ENCODE measurements at places on chromosomes 5 and 9.
A peak's percentile ranks its signal among the peaks of the same experiment; 100 is the strongest.

GRCh38 chr5:1497795-1498622 lies 25.8 kb downstream of the LPCAT1 start:
- DNase-seq: no peak

GRCh38 chr5:91898019-91898418 lies 514.9 kb upstream of the ARRDC3 start:
- no peak for DNase-seq

DNA sequence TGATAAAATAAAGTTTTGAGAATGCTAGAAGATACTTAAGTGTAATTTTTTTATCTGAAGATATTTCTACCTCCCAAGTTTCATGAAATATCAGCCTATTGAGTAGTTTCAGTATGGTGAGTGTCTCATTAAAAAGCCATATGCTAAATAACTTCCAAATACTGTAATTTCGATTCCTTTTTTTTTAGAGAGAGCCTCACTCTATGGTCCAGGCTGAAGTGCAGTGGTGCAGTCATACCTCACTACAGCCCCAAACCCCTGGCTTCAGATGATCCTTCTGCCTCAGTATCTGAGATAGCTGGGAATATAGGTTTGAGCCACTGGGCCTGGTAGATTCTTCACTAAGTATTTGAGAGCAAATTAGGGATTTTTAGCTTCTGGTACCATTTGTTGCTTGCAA lies 24.5 kb downstream of the CDC42SE2 start:
- DNase-seq: no peak

- no peak for DNase-seq
Observed at GRCh38 chr5:119273391-119273839, 82.4 kb upstream of the TNFAIP8 start.

- peak; percentile 52 for DNase-seq
Observed at GRCh38 chr5:1185629-1186350, 15.6 kb upstream of the SLC6A19 start.

DNA sequence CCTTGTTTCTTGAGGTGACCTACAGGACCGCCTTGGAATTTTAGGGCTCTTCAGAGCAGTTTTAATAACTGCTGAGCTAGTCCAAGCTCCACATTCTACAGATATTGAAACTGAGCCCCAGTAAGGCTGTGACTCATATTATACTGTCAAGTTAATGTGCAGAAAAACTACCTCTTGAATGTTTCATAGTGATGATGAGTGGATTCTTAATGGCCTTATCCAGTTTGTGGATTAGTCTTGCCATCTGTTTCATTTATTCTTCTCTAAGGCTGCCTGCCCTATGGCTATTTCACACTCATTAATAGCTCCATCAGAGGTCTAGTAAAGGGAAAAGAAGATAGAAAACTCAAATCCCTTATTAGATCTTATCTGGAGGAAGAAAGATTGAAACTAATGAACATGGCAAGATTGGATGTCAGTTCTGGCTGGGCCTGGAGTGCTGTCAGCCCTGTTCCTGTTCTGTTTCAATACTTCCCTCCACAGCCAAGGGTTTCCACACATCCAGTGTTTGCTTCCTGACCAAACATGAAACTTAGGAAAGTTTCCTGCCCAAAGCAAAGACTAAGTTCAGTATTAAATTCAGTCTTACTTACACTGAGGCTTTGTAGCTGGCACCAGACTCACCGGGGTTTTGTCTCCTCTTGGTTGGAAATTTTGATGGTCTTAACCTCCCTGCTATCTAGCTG lies 215.6 kb upstream of the DMAC1 start:
- DNase-seq: no peak

- no peak for DNase-seq
Observed at GRCh38 chr5:579211-579610, 32.9 kb upstream of the CEP72 start.

DNA sequence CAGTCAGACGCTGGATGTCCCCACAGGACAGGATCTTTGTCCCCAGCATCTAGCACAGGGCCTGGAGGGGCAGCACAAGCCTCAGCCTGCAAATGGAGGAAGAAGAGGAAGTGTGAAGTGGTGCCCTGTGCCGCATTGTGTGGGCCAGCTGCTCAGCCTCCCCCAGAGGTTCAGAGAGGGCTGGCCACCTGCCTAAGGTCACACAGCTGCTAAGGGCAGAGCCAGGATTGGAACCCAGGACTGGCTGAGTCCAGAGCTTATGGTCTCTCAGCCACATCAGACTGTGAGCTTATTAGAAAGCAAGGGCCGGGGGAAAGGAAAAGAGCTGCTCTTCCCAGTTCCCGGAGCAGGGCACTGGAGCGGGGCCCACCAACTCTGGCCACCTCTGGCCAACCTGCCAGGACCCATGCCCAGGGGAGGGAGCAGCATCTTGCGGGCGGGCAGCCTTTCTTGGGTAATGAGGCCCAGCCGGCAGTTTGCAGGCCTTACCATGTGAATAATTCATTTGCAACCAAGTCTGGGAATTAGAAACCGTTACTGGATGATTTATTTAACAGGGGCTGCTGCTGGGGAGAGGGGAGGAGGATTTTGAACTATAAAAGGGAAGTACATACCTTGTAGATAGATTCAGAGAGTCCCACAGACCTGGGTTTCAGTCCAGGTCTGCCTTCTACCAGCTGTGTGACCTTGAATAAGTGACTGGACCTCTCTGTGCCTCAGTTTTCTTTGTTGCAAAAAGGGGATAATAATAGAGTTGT lies 11.6 kb upstream of the CRB2 start:
- DNase-seq: no peak

- DNase-seq: no peak
Observed at GRCh38 chr9:2125906-2126305, 110.8 kb downstream of the SMARCA2 start.

DNA sequence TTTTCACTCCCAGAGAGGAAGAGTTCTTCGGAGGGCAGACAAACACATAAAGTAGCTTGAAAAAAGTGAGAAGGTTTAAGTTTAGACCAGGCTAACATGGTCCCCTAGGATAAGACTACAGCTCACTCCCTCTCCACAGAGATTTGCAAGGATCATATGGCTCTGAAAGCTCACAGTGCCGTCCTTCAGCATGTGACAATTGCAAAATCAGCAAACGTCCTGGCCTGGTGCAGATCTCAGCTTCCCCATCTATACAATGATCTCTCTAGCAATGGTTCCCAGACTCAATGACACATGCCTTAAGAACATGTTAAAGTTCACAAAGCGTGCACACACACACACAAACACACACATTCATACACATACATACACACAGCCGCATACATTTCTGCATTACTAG lies 327.6 kb downstream of the ACTL7B start:
- DNase-seq: no peak

DNA sequence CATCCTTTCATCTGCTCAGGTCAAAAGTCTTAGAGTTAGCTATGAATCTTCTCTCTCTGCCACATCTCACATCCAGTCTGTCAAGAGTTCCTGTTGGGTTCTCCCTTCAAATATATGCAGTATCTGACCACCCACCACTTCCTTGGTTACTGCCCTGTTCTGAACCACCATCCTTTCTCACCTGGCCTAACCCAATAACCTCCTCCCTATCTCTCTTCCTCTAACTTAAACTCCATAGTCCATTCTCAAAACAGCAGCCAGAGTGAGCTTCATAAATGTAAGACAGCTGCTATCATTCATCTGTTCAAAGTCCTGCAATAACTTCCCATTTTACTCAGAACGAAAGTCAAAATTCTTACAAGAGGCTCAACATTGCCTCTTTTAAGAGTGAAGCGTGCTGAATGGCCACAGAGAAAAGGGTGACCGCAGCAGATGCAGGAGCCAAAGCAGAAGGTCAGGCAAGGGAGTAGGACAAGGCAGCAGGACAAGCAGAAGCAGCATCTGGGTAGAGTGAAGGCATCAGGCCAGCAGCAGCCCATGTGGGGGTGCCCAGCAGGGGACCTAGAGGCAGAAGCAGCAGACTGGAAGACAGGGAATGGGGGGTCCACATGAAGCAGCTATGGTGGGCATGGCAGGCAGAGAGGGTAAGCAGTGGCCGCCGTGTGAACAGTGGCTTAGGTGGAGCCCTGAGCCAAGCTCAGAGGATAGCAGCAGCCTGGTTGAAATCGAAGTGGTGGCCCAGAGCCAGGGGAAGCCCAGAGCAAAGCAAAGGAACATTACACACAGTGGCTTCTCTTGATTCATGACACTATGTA lies 39.3 kb upstream of the CDC42SE2 start:
- no peak for DNase-seq
